Posterior cingulate gyrus (tissue), 11 donors: ENCODE measurements at places on chromosomes 3 and 15.

DNA sequence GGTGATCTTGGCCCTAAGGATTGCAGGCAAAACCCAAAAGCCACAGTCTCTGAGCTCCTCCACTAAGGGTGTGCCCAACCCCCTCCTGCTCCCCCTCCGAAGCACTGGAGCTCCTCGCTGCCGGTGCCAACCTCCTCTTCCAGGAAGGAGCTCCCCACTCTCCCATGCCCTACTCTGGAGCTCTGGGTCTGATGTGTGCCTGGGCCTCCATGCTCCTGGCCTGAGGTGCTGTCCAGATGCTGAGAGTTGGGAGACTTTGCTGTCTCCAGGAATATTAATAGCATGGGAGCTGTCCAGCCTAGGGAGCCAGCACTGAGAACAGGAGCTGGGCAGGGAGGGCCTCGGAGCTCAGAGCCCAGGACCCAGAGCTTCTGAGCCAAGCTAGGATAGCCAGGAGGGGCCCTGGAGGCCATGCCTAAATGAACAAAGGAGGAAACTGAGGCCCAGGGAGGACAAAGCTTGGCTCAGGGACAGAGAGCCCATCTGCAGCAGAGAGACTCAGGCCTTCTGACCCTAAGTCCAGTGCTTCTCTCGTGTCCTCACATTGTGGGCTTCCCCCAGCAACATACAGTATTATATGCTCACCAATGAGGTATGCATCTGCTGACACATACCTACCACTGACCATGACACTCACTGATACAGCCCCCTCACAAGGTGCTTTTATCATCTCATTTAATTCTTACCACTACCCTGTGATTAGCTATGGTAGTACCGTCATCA is 36.9 kb upstream of the HERC1 start:
- no peak for DNase-seq

- DNase-seq = no peak
Observed at GRCh38 chr3:11306817-11307589, 34.8 kb downstream of the ATG7 start.

DNA sequence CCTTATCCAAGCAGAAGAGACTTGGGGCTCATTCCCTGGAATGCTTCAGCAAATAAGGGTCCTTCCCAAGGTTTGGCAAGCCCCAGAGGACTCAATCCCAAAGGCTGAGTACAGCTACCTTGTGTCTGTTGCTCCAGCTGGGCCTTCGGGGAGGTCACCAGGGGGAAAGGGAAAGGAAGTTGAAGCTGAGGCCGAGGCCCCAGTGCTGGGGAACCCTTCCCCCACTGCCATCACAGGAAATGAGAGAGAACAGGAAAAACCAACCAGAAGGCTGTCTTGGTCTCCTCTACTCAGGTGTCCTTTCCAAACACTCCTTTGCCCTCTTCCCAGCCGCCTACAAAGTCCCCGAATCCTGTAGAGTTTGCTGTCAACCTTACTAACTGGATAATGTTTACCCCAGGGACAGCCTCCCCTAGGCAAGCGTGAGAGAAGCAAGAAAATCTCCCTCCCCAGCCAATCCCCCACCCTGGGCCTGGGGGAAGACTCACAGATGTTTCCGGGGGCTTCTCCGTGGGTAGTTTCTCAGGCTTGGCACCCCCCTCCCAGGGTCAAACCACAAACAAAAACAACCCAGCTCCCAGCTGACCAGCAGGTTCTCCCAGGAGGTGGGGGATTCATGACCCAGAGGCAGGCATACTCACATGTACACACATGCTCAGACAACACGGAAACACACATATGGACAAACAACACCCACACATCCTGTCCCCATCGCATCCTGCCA is 5.5 kb downstream of the CSRNP1 start:
- no peak for DNase-seq

DNA sequence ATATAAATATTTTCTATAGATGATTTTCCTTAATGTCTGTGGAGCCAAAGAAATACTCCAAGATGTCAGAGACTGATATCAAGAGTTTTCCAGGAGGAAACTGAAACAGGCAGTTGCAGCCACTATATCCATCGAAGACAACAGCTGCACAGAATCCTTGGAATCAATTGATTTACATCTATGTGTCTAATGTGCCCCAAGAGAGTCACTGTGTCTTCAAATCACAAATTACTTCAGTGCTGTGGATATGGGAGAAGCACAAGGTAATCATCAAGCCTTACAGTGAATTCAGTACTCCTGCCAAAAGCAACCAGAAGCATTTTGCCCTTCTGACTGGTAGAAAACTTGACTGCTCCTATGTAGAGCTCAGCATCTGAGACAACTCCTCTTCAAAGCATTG is 51.1 kb downstream of the CPNE4 start:
- no peak for DNase-seq

DNA sequence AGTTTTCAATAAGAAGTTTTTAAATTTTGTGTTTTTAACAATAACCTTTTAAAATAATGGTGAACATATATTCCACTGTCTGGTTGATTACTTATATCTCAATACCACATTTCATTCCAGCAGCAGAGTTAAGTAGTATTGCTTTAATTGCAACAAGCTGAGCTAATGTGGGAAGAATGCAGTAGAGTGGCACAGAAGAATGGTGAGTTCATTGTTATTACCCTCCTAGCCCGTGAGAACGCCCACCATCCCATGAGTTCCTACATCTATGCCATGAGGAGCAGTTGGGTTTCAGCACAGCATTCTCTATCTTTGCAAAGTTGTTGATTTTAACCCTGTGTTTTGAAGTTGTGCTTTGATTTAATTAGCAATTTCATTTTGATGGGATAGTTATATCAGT is 17.8 kb upstream of the NR2E3 start:
- no peak for DNase-seq

DNA sequence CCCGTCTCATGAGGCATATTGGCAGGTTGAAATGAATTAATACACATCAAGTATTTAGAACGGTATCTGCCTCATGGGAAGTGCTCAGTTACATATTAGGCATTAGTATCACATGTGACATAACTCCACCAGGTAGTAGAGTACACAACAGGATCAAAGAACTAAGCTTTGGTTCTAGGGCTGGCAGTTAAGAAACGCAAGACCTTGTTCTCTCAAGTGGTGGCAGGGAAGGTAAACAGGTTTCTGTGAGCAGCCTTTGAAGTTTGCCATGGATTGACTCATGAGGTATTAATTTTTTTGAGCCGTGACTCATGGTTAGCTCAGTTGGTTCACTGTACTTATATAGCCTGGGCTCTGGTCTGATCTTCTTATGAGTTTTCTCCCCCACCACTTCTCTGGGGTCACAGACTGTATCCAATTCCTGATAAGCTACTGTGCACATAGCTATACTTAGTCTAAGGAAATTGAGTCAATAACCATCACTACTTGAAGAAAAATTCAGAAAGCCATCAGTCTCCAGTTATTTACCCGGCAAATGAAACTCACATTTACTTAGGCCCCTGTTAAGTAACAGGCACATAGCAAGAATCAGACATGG is 155.6 kb upstream of the STT3B start:
- DNase-seq = no peak

GRCh38 chr3:4588466-4588865 is 95.3 kb downstream of the ITPR1 start:
- DNase-seq = no peak

DNA sequence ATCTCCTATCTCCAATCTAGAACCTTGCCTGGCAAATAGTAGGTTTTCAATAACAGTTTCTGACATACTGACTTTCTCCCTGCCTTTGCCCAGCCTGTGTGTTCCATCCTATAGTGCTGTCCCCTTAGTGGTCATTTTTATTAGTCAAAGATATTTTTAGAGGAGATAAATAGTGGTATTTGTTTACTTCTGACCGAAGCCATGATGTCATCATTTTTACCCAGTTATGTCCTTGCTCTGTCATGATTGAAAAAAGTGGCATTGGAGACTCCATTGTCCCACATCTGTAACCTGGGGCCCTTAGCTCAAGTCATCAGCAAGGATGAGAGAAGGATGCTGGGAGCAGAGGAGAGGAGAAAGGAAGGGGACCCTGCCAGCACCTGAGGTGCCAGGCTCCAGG is 80.6 kb upstream of the ATP2B2 start:
- no peak for DNase-seq
